ENCODE measurements at places on chromosomes 6 and 20.

GRCh38 chr6:21596949-21597682 lies 3.6 kb downstream of the SOX4 start:
- no peak for DNase-seq

GRCh38 chr6:91132461-91132860 lies 545.6 kb upstream of the MAP3K7 start:
- DNase-seq: no peak

GRCh38 chr6:56686429-56686828 lies 43.7 kb upstream of the DST start:
- DNase-seq: no peak

DNA sequence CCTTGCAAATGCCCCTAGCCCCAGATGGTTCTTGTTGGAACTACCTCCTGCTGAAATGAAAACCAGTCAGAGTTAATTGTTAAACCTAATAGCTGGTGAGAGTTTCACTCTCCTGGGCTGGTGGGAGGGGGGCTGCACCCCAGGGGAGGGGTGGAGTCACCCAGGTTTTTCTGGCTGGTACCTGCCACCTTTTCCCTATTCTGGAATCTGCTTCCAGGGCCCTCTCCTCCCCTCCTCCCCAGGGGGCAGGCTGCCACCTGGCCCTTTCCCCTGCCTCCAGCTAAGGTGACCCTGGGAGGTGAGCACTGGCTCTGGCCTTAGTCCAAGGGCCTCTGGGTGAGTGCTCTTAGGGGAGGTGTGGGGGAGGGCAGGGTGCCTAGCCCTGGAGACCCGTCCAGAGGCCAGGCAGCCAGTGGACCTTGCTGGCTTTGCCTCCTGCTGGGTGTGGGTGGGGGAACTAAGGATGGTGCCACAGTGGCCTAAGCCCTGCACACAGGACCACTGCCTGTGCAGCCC lies 48.8 kb upstream of the EPB41L1 start:
- DNase-seq: no peak

DNA sequence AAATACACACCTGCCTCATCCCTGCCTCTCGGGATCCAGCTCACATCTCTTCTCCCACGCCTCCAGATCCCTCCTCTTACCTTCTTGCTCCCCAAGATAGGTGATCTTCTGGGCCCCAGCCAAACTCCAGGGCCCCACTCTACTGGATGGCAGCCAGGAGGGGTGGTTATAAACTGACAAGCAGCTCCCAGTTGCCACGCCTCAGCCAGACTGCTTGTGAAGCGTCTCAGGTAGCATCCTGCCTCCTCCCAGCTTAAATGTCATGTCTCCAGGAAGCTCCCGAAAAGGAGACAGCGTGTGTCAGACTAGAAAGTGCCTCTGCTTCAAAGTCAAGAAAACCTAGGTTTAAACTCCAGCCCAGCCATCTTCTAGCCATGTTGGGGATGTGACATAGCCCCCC lies 114.1 kb downstream of the LRFN2 start:
- no peak for DNase-seq

DNA sequence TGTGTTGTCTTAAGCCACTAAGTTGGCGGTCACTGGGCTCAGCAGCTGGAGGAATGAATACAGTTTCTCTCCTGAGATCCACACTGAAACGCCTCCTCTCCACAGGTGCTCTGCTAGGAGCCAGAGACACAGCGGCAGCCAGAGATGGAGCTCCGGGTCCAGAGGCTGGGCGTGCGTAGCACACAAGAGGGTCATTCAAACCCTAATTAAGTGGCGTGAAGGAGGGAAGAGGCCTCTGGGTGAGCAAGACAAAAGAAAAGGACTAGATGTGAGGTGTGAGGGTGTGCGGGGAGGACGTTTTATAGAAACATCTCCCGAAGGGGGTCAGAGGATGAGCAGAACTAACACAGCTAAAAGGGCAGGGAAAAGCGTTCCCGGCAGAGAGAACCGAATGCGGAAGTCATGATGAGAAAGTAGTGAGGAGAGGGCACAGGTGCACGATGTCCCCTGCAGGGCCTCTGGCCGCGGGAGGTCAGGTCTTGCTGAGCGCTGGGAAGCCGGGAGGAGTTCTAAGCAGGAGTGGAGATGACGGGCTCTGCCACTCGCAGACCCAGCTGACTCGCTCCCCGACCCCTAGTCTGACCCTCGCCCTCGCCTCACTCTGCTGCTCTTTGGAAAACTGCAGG lies 54.4 kb downstream of the BMP7 start:
- DNase-seq: no peak

DNA sequence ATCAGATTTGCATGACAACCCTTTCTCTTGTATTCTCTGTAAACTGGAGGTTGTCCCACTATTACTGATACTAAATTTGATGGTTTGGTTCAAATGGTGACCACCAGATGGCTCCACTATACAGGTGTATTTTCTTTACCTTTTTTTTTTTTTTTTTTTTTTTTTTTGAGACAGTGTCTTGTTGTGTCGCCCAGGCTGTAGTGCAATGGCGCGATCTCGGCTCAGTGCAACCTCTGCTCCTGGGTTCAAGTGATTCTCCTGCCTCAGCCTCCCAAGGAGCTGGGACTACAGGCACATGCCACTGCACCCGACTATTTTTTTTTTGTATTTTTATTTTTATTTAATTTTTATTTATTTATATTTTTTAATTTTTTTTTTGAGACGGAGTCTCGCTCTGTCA lies 6.6 kb upstream of the WTAP start:
- peak; percentile 73 for DNase-seq

DNA sequence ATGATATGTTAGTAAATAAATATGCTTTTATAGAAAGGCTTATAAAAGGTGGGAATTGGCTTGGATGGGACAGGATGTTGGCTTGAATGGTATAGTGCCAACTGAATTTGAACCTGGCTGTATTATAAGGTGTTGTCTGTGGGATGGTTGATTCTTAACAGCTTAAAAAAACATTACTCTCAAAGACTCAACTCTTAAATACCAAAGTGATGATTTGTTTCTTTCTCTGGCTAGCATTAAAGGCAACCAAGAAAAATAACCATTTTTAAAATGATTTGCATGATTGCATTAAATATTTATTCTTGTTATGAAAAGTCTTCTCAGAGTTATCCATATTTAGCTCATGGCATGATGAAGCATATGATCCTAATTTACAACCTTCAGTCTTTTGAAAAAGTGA lies 216.2 kb downstream of the RIMS1 start:
- DNase-seq: no peak

DNA sequence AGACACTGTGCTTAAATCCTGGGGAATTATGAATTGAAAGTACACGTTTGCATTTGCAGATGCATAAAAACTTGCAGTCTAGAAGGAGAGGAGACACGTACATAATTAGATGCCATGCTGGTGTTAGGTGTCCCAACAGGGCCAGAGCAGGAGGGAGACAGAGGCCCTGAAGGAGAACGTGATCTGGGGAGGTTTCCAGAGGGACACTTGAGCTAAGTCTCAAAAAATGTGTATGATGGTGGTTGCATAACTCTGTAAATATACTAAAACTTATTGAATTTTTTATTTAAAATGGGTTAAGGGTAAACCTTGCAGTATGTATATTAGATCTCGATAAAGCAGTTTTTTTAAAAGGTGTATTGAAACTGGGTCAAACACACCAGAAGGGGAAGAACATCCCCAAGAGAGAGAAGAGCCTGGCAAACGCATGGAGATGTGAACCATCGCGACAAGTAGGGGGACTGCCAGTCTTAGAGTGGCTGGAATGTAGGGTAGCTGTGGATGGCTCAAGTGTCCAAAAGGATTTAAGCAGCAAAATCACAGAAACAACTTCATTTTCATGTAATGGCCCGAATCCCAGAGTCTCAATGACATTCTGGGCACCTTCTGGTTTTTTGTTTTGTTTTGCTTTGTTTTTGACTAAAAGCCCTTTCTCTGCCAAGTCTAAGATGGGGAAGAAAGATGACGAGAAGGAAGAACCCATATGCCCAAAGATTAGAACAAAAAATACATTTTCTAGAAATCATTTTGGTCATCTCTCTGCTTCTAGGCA lies 15.3 kb downstream of the TRAF3IP2 start:
- no peak for DNase-seq
